ENCODE measurements at places on chromosomes 5 and 9. TPM values are rescaled to one million over a fixed set of nuclear protein-coding genes. Genes with fewer than 3 reads are reported as not detected.

SPINK7 gene
- total RNA-seq = not detected

FOXE1 gene
- total RNA-seq = not detected

ARSI gene
- 3.0 TPM for total RNA-seq

NELFB gene
- 36.5 TPM for total RNA-seq

SPINK4 gene
- total RNA-seq = not detected

ADGRV1 gene
- total RNA-seq = 0.66 TPM

INSL4 gene
- total RNA-seq = not detected

DOLPP1 gene
- total RNA-seq = 4.3 TPM

GRCh38 chr9:110947491-110948044 is 90.7 kb downstream of the LPAR1 start:
- DNase-seq = no peak

GRCh38 chr5:52693280-52693679 is 94.4 kb upstream of the ITGA1 start:
- DNase-seq = peak; percentile 66

DNA sequence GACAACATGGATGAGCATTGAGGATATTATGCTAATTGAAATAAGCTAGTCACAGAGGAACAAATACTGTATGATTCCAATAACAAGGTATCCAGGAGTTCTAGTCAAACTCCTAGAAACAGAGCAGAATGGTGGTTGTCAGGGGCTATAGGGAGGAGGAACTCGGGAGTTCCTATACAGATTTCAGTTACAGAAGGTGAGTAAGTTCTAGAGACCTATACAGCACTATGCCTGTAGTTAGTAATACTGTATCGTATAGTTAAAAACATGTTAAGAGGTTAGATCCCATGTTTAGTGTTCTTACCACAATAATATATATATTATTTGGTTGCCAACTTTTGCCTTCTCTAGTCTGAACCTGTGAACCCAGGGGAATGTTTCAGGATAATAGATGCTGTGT is 7.9 kb upstream of the OXCT1 start:
- DNase-seq = no peak

DNA sequence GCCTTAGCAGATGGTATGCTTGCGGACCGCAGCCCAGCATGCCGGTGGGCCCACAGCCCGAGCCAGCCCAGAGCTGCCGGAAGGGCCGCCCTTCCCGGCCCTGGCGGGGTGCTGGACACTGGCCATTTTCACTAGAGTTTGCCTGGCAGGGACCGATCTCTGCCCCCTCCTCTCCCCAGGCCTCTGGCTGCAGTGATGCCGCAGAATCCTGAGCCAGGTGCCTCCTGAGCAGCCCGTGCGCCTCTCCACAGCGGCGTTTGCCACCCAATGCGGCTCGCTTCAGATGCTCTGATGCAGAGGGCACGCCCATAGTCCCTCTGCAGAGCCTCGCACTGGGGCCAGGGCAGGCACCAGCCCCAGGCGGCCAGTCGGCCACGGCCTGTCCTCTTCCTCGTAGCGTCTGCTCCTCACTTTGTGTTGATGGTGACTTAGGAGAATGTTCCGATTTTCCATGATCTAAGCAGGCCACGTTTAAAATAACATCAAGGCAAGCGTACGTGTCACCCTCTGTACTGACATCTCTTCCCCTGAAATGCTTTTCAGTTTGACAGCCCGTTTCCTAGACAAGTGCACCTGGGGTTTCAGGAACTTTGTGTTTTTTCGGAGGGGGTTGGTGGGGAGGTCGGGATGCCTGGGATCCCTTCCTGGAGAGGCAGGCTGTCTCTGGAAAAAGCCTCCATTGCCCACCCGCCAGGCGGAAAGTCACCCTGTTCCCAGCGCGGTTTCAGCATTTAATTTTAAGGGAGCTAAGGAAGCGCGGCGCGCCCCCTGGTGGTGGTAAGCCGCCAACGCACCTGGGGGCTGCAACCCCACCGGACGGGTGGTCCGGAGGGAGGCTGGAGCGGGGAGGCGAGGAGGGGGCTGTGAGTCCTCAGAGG is 29.8 kb upstream of the HMCN2 start:
- DNase-seq = peak; percentile 86

- no peak for DNase-seq
Measured at GRCh38 chr5:65986796-65987195, 60.4 kb downstream of the ERBIN start.

DNA sequence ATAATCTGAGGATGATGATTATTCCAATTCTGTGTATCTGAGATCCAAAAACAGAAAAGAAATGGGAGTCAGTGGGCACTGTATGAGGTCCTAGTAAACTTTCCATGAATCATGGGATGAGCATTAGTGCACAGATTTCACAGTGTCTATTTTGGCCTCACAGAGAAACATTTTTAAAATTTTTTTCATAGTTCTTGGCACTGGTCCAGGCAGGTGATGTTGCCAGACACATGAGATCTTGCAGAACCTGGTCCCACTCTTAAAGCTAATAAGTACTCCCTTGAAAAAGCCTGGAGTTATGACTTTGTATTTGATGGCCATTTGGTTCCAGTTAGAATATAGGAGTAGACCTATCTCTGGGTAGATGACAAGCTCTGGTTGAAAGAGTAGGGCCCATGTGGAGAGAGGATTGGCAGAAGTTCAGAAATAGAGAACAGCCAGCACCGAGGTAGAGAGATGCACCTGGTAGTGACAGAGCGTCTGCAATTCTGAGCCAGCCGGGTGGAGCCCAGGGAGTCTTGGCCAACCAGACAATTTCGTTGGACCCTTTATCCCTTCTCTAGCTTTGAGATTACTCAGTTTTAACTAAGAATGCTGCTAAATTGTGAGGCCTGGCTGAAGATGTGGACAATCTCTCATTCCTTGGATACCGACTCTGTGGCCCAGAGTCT is 6.3 kb upstream of the TNFSF15 start:
- no peak for DNase-seq

DNA sequence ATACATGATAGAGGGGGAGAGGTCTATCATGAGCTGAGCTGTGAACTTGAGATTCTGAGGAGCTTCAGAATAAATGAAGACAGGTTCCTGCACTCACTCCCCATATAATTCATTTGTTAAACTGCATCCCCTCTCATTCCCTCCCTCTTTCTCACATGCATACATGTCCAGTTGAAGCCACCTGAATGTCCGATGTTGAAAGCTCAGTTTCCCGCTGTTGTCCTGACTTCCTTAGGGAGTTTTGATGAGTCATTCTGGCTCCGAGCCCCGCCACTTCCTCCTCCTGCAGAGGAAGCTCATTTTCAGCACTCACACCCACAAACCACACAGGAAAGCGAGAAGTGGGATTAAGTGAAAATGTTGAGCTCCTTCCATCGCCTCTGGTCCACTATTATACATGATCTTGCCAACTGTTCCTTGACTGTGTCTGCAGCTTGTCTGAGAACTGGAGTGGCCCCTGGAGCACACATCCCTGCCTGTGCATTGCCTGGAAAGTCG is 121.2 kb downstream of the CEMIP2 start:
- DNase-seq = peak; percentile 81

DNA sequence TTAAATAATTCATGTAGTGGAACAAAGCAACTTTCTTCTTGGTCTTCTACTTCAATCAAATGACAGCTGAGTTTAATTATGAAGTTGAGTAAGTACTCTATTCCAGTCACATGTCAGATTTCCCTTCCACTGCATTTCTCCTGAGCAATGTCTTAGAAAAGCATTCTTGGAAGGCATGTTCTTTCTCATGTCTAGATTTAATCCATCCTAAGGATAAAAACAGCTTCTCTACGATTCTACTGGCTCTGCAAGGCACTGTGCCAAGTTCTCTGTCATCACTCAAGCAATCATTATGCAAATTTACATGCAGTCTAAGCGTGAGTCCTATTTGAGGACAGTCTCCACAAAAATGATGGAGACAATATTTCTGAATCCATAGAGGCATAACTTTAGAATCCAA is 142.4 kb downstream of the YIPF5 start:
- no peak for DNase-seq

GRCh38 chr9:35603506-35603985 is 1.5 kb upstream of the TESK1 start:
- peak; percentile 95 for DNase-seq

All from sigmoid colon (tissue), 7 donors.